ENCODE measurements at places on chromosomes 1 and 21.

- DNase-seq = no peak
Measured at GRCh38 chr1:22388671-22389450, 62.8 kb upstream of the ZBTB40 start.

GRCh38 chr1:154186177-154186576, 5.7 kb downstream of the TPM3 start:
- peak; percentile 86 for DNase-seq

- DNase-seq = no peak
Measured at GRCh38 chr21:45196620-45197019, 91.1 kb downstream of the POFUT2 start.

DNA sequence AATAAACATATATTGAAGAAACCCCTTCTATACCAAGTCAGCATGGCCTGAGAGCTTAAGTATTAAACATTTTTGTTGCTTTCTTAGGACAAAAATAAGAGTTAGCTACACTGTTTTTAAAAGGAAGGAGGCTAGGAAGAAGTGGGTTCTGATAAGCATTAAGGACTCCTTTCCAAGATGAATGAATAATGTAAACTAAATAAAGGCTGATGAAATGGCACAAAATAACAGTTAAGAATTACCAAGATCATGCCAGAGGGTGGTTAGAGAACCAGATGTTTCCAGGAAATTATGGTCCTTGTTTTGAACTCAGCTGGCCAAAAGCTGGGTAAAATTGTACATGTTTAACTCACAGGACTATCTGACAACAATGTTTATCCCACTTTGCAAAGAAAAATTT, 114.1 kb upstream of the ETS2 start:
- no peak for DNase-seq
